ENCODE measurements at places on chromosomes 16 and 17. TPM values are rescaled to one million over a fixed set of nuclear protein-coding genes. Genes with fewer than 3 reads are reported as not detected.

GRCh38 chr16:50273888-50274325 is 7.6 kb downstream of the ADCY7 start:
- no peak for DNase-seq

- DNase-seq = peak; percentile 34
Measured at GRCh38 chr17:33079201-33079600, 87.6 kb downstream of the SPACA3 start.

- DNase-seq = no peak
Measured at GRCh38 chr16:1919327-1919998, 1.2 kb upstream of the HS3ST6 start.

DNA sequence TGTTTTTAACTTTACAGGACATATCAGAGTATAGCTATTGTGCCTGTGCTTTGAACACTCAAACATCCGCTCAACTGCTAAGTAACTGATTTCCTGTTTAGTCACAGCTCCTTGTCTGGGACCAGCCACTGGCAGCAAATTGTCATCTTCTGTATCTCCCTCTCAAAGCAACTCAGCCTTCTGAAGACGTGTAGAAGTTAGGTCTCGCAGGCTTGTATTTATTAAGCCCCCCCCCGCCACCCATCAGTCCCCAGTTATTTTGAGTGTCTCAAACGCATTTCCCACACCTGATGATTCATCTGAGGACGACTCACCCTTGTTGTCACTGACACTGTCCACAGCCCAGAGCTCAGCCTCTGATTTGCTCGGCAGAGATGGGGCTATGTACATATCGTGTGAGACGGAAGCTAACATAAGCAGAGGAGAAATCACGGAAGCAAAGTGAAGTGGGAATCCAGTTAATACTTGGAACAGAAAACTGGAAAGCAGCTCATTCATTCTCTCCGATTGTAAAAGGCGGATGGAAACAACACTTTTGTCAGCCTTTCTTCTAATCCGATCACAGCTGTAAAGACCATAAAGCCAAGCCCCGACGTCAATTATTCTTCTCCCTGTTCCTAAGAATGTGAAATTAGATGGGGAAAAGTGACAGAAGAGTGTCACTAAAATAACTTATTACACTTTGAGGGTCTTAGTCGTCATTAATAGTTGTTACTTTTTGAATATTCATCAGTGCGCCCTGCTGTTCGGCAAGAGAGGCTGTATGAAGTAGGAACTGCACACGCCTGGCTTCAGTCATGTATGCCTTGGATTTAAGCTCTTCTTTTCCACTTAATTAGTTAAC is 64.2 kb downstream of the PITPNC1 start:
- DNase-seq = no peak

DNA sequence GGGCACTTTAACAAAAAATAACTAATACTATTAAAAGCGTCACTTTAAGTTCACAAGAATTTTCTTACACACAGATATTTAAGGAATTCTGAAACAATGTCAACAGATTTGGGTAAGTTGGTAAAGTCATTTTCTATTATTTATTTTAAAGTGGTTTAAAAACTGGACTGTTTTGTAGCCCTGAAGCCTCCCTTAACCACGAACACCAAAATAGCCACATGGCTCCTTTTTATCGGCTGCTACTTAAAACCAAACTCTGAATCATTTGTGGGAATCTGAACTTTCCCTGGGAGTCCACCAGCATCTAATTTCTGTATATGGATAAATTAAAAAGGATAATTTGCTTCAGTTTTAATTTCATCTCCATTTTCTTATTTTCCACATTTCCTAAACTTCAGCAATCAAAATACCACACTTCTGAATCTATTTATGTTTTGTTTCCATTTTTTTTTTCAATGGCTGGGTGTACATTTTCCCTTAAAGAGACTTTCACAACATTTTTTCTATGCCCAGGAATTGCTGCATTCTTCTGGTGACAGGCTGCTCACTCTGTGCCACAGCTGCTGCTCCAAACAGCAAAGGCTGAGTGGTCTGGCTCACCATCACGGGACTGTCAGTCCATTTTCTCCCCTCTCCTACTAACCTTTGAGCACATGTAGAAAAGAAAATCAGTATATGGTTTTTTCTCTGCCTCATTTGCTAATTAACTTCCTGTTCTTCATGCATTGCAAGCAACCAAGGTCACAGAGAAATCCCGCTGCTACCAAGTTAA is 255.5 kb upstream of the KCNJ16 start:
- DNase-seq = no peak

DNA sequence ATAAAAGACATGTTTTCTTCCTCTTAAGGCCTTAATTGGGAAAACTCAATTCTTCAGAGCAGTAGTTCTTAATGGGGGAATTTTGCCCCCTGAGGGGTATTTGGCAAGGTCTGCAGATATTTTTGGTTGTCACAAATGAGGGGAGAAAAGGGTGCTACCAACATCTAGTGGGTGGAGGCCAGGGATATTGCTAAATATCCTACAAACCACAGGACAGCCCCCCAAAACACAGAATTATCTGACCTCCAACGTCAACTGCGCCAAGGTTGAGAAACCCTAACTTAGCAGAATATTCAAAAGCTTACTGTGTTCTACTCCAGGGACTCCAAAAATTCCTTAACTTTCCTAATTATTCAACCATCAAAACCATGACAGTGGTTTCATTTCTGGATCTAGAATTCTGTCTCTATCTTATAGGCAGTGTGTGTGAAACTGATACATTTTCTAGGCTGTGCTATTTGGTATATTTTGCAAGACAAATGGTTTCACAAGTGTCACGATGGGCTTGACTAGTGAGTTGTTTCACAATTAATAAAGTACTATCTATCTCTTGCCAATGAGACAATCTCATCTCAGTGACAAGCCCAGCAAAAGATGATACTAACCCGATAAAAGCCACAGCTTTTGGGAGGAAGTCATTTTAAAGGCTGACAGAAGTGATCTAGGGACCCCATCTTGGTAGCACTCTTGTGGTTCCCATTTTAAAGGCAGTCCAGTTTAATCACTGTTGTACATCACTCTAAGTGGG is 14.7 kb downstream of the TXNDC11 start:
- DNase-seq = no peak

DNA sequence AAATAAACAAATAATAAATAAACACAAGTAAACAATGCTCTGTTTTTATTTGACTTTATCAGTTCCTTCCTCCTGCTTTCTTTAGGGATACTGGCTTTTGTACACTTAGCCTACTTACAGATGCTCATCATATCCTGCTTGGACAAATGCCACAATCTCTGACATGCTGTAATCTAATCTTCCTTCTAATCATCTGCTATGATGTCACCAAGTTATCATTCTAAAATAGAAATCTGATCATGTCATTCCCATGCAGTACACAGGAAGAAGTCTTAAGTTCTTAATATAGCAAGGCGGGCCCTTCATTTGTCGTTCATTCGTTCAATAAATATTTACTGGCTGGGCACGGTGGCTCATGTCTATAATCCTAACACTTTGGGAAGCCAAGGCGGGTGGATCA is 9.1 kb upstream of the UBB start:
- peak; percentile 86 for DNase-seq

DNA sequence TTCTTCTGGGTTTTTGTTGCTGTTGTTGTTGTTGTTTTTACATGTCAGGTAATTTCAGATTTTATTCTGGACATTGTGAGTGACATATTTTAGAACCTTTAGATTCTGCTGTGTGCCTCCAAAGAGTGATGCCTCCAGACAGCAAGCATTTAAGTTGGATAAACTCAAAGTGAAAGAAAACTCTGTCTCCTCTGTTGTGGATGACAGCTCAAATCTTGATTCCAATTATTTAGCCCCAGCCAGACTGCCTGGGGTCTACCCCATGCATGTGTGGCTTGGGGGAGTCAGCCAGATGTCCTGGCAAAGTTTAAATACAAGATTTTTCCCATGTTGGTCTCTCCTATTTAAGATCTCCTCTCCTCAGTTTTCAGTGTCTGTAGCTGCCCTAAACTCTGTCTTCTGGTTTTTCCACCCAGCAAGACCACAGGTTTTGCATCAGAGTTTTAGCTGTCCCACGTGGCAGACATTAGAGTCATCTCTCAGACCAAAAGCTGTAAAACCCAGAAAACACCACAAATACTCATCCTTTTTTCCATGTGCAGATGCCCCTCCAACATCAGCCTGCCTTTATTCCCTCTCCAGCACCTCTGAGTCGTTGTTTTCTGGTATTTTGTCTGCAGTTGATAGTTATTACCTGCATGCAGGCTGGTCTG is 19.4 kb upstream of the ZNF469 start:
- DNase-seq = no peak

DNA sequence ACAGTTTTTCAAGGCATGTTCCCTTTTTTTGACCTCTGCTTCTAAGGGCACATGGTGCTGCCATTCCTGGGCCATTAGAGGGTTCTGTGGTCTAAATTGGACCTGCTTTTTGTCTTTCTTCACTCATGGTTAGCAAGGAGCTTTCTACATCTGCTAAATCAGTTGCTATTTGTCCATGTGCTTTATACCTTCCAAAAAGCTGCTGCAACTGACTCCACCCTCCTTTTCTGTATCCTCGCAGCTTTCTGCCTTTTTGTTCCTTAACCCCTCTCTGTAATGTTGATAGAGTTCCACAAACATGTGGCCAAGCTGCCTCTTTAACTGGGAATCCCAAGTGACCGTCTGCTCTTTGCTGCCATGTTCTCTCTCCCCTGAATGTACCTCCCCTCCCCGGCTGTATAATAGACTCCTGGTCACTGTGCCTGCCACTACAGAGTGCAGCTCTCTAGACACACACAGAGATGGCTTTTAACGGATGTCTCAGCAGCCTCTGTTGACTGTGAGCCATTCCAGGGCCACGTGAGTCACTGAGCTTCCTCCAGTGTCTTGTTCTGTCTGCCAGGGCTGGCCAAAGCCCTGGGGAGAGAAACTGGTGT is 57.4 kb upstream of the TEKT3 start:
- DNase-seq = no peak

GRCh38 chr17:80790981-80791742 is 200.5 kb upstream of the CHMP6 start:
- no peak for DNase-seq

- no peak for DNase-seq
Measured at GRCh38 chr16:69107316-69107962, 2.0 kb downstream of the HAS3 start.

DNA sequence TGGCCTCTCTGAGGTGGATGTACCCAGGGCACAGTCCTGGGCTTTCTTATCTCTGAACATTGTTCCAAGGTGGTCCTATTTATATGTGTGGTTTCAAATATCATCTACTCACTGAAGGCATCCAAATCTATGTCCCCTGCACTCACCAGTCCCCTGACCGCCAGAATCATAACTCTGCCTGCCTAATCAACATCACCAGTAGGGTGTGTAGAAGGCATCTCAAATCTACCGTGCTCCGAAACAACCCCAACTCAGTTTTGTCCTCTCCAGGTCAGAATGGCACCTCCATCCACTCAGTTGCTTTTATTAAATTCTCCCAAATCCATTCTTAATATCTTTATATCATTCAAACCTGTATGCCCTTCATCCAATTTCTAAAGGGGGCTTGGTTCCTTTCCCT is 536.3 kb downstream of the GRIN2A start:
- no peak for DNase-seq

GRCh38 chr16:85528528-85529387 is 84.4 kb upstream of the GSE1 start:
- no peak for DNase-seq

GRCh38 chr16:78108451-78108850 is 9.0 kb downstream of the WWOX start:
- no peak for DNase-seq

- DNase-seq = no peak
Measured at GRCh38 chr16:74975591-74975990, 9.3 kb downstream of the WDR59 start.

DNA sequence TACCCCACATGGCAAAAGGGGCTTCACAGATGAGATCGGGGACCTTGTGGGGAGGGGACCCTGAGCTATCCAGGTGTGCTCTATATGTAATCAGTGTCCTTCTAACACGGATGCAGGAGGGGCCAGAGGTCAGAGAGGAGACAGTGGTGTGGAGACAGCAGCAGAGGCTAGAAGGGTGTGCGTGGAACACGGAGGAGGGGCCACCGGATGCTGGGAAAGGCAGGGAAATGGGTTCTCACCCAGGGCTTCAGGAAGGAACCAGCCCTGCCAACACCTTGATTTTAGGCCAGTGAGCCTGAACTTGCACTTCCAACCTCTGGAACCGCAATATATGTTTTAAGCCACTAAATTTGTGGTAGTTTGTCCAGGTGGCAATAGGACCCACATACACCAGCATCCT is 4.6 kb upstream of the SLC38A8 start:
- no peak for DNase-seq

- DNase-seq = no peak
Measured at GRCh38 chr17:74920642-74921025, 2.4 kb downstream of the USH1G start.

- DNase-seq = no peak
Measured at GRCh38 chr17:60158751-60159478, 9.1 kb downstream of the CA4 start.

CCL3 gene
- 7.9 TPM for total RNA-seq

RHBDL3 gene
- 1.6 TPM for total RNA-seq

TBC1D3E gene
- total RNA-seq = not detected

SCIMP gene
- 0.99 TPM for total RNA-seq

KRT27 gene
- total RNA-seq = 428 TPM
